ENCODE measurements at places on chromosomes 6 and 20.

- no peak for DNase-seq
Measured at GRCh38 chr6:147534116-147534860, 25.8 kb downstream of the SAMD5 start.

GRCh38 chr6:161956082-161956481 is 682.2 kb upstream of the AGPAT4 start:
- DNase-seq = no peak

DNA sequence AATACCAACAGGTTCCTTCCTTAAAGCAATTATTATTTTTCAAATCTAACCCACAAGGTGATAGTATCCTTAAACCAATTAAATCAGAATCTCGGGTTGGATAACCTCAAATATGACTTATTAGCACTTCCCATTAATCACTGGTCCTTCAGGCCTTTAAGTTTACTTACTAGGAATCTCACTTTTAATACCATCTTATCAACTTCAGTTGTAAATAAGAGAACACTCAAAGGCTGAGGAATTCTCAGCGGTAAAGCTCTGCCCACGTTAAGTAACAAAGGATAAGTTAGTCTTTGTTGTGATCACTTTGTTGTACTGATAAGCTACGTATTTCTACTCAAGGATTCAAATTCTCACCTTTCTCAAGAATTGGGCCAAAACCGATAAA is 82.0 kb downstream of the OR2B2 start:
- DNase-seq = no peak

GRCh38 chr6:24064106-24064505 is 61.9 kb upstream of the NRSN1 start:
- DNase-seq = no peak

DNA sequence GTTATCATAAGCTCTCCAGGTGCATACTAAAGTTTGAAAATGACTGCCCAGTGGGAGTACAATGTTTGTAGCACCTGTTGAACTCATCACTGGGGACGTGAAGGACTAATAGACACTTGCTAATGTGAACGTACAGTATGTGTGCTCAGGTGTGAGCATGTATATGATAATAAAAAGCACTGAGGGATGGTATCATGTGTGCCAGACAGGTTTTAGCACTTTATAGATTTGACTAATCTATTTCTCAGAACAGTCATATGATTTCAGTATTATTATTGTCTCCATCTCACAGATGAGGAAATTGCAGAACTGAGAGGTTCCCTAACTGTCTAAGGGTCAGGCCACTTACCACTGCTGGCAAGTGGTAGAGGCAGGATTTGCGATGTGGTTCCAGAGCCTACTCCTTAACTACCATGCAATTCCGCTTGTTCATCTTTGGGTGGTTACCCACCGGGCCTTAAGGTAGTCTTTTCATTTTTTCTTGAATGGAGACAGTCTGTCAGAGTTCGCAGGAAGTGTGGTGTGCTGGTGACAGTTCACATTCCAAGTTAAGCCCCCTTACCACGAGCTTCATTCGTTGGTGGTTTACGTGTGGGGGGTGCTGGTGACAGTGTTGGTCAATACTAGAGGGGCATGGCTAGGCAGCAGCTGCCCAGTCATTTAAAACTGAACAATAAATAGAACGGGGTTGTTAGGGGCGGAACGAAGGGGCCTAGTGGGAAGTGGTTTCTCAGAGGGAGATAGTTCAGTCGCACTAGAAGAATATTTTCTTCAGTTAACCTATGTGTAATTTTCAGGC is 46.8 kb downstream of the RREB1 start:
- no peak for DNase-seq

Data from NK-92 treated with Interleukin-12 subunit alpha and Interleukin-12 subunit beta, amount 100 ng/mL, for 24 hours (cell line).